ENCODE measurements at places on chromosomes 2 and 18.

GRCh38 chr2:155842103-155842502 lies 490.4 kb downstream of the NR4A2 start:
- DNase-seq: no peak

DNA sequence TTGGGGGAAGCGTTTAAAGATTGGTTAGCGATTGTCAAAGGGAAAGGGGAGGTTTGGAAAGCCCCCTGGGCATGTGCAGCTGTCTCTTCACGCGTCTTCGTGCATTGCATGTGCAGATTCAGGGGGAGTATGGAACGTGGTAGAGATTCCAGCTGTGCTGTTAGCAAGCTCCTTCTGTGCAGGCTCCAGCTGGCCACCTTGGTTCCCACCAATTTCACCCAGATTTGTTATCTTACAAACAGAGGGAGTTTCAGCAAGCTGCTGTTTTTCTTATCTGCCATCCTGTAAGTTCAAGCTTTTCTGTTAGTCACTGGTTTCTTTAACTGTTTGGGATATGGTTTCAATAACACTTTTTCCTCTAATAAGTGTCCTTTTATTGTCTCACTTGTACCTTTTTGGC lies 30.4 kb downstream of the FARP2 start:
- DNase-seq: no peak

DNA sequence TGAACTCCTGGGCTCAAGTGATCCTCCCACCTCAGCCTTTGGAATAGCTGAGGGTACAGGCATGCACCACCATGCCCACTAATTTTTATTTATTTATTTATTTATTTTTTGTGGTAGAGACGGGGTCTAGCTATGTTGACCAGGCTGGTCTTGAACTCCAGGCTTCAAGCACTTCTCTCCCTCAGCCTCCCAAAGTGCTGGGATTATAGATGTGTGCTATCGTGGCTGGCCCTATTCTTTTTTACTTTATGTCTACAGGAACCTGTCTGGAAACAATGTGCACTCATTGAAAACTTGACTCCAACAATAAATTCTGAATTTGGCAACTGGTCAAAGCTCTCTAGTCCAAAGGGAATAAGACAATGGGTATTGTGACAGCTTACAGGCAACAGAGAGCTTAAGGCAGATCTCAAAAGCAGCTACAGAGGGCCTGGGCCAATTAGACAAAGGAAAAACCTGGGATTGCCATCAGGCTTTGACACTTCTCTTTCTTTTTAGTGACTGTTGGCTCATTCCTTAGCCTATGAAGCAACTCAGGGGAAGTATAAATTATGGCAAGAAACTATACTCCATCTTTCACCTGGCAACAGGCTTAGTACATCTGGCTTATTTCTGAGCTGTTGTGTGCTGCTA lies 55.1 kb upstream of the RAPGEF4 start:
- DNase-seq: no peak

DNA sequence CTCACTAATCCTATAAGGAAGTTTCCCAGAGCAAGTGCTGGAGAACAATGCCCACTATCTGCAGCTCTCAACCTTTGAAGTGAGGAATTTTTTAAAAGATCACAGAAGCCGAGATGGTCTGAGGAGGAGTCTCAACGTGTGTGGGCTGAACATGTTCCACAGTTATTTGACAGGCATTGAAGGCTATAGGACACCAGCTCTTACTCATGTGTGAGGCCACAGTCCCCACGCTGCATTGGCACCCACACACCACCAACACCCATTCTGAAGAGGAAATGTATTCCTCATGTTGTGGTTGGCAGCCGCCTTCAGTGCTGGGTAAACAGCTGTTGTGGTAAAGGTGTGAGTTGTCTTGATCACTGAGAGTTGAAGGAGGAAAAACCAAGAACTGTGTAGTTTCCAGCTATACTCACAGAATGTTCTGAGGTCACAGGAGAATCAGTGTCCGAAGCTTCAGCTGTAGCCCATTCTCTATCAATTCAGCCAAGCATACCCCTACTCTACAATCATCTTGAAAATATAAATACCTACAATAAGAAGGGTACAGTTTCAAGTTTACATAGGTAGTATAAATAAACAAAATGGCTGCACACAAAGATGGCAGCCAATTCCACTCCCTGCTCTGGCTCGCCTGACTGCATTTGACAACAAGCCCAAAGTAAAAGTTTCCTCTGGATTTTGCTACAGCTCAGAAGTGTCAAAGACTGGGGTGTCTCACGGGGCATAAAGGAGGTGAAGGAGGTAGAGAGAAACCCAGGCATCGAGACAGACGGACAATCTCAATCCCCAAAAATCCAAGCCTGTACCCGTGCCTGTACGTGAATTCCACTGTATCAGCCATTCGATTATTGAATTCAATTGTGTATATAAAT lies 12.1 kb downstream of the CD226 start:
- DNase-seq: no peak

- DNase-seq: no peak
These were observed 48.3 kb upstream of the MYL1 start for GRCh38 chr2:210363261-210363660.

GRCh38 chr2:216081012-216081411 lies 597 bp downstream of the PECR start:
- DNase-seq: no peak

- no peak for DNase-seq
These were observed 97.3 kb downstream of the DOCK10 start for GRCh38 chr2:224944707-224945547.

- no peak for DNase-seq
These were observed 310.8 kb upstream of the MAP2 start for GRCh38 chr2:209113026-209113425.

GRCh38 chr2:191866195-191866594 lies 19.3 kb upstream of the CAVIN2 start:
- no peak for DNase-seq
